NCI-H82 (cell line): ENCODE measurements at places on chromosomes 3 and 15.

GRCh38 chr3:31625358-31625757 is 92.6 kb downstream of the STT3B start:
- DNase-seq: no peak

GRCh38 chr15:67322481-67322880 is 67.9 kb downstream of the IQCH start:
- no peak for DNase-seq

GRCh38 chr15:89007989-89008388 is 80.3 kb upstream of the ABHD2 start:
- DNase-seq: peak; percentile 77

GRCh38 chr15:33124811-33125210 is 69.7 kb downstream of the FMN1 start:
- DNase-seq: no peak

DNA sequence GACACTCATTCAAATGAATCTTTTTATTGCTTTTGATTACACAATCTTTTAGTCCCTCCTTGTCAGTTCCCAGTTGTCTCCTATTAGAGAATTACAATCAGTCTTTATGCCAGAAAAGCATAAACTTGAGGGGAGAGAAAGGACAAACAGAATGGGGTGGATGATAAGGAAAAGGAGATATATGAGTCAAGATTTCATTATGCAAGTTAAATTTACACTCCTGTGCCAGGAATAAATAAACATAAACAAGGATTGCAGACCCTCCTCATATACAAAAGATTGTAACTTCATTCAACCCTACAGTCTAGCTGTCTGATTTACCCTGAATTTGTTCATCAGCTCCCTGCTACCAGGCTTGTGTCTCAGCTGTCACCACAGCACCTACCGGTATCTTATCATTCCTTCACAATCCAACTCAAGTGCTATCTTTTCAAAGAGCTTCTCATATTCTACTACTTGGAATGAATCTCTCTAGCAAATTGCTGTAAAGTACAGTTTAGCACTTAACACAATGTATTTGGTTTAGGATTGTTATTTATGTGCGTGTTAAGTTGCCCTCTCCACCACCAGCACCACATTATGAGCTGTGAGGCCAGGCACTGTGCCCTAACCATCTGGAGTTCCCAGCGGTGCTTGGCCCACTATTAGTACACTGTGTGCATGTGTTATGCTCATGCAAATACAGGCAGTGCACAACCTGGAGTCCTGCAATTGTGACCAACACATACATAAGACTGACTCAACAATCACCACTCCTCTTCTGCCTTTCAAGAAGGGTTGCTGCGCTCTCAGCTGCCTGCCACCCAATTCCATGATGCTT is 504.1 kb downstream of the TBL1XR1 start:
- DNase-seq: no peak

GRCh38 chr3:129592381-129593131 is 13.9 kb downstream of the PLXND1 start:
- DNase-seq: peak; percentile 84

GRCh38 chr3:126998728-126999127 is 15.8 kb downstream of the PLXNA1 start:
- peak; percentile 62 for DNase-seq

GRCh38 chr15:98905963-98906711 is 101.5 kb downstream of the PGPEP1L start:
- no peak for DNase-seq

- no peak for DNase-seq
Measured at GRCh38 chr3:193301433-193301832, 60.4 kb downstream of the PLAAT1 start.

GRCh38 chr3:168850109-168850508 is 754.4 kb upstream of the GOLIM4 start:
- DNase-seq: no peak

DNA sequence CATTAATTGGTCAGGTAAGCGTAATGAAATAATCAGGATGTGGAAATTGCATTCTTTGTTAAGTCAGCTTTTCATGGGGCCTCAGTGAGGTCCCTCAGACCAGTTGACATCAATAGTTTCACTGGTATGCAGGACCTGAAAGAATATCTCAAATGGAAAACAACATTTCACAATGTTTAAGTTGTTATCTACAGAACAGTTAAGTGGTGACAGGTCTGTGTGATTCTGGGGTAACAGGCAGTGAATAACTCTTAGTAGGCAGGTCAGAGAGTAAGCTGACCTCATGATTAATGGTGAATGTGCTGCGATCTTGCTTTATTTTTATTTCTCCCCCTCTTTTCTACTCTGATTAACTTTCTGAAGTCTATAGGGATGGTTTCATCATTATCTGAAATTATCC is 28.9 kb upstream of the ACP3 start:
- DNase-seq: no peak

DNA sequence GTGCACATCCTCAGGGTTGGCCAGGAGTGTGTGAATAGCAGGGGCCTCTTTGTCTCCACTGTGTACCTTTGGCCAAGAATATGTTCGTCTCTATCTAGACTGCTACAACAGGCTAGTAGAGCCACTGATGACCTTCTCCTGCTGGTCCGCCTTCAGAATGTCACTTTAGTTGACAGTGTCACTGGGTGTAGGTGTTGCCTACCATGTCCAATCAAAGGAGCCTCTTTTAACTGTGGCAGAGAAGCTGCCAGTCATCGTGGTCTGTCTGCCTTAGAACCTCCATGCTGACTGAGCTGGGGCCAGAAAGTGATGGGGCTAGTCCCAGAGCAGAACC is 40.1 kb downstream of the OXSR1 start:
- DNase-seq: no peak

- DNase-seq: no peak
Measured at GRCh38 chr3:52280050-52280461, 1.6 kb upstream of the WDR82 start.

DNA sequence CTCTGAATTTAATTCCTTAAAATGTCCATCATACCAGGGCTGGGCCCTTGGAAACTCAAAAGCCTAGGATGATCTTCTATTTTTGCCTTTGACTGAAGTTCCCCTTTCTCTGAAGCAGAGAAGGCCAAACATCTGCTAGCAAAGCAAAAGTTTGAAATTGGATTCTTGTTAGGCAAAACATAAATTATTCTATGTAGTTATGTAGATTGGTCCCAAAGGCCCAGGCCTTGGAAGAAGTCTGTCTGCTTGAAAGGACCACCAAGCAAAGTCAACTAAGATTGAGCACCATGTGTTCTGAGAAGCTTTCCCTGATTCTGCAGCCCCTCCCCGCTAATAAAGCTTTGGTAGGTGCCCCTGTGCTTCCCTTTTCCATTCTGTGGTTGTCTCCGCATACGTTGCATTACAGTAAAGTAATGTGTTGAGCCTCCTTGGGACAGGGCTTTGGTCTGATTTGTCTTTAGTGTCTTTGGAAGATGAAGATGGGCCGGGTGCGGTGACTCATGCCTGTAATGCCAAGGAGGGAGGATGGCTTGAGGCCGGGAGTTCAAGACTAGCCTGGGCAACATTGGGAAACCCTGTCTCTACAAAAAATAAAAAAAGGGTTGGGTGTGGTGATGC is 56.4 kb downstream of the RPL39L start:
- DNase-seq: no peak

- DNase-seq: no peak
Measured at GRCh38 chr15:69755551-69756310, 303.1 kb downstream of the RPLP1 start.

GRCh38 chr15:90336705-90337141 is 15.4 kb upstream of the ZNF774 start:
- DNase-seq: no peak

DNA sequence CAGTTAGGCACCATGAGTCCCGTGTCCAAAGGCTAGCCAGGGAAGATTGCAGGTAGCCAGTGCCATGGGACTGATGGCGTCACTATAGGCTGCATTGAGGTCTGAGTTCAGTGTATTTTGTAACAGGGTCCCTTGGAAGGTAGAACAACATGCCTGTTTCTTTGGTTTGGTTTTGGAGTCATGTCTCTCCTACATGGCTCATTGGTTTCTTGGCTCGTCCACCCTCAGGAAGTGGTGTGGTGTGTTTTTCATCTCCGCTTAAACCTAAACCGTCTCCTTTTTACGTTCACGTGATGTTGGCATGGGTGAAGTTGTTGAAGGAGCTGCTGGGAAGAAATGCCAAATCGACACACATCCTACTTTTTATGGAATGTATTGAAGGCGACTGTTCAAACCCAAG is 71.6 kb downstream of the FLNB start:
- DNase-seq: no peak
